Sigmoid colon (tissue), 7 donors: ENCODE measurements at places on chromosomes 6 and 20. TPM values are rescaled to one million over a fixed set of nuclear protein-coding genes. Genes with fewer than 3 reads are reported as not detected.

DNA sequence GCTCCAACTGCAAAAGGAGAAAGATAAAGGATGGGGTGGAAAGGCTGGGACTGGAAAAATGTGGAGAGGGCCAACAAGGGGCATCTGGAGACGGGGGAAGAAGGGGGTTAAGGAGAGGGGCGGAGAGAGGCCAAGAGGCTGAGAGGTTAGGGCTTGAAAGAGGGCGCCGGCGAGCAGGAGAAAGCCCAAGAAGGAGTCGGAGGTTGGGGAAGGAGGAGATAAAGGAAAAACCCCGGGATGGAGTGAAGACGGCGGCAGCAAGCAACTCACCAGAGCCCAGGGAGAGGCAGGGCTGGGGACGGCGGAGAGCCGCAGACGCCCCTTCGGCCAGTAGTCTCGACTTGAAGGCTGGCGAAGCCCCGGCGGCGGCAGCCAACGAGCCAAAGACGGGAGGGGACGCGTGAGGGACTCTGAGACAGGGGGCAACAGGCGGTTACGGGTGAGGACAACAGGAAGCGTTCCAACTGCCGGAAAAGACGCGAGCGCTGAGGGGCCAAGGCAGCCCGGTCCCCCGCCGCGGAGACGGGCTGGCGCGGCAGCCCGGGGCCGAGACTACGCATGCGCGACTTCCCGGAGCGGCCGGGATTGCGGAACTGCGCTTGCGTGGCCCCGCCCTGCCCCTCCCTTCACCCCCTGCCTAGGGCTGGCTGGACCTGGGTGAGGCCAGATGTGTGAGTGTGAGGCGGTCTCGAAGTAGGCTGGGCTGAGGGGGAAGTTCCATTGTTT is at the start of gene STK38:
Gene STK38 (minus strand): TSS at position 560 of the 726 bp plus-strand sequence. CDS start 7,277 bp downstream, outside the sequence.
- DNase-seq: peak; percentile 96
- H3K27me3 ChIP-seq: no peaks in the 10 kb centered on the region
- peak within 1 kb of the TSS; percentile 100 for H3K27ac ChIP-seq
- H3K36me3 ChIP-seq: no peaks in the 10 kb centered on the region
- peaks cover 49% of the 10 kb centered on the region for H3K4me1 ChIP-seq

- H3K36me3 ChIP-seq: no peaks in the 10 kb centered on the region
- no peak for DNase-seq
- H3K4me3 ChIP-seq: peak overlapping the region; percentile 15
- no peaks in the 10 kb centered on the region for H3K27me3 ChIP-seq
Measured at GRCh38 chr6:26607434-26608230, 10.9 kb downstream of the ABT1 start.

- no peaks in the 10 kb centered on the region for H3K36me3 ChIP-seq
- no peak for DNase-seq
- no peaks in the 10 kb centered on the region for H3K27me3 ChIP-seq
- no peak overlapping the region for H3K27ac ChIP-seq
Measured at GRCh38 chr6:42571611-42572342, 7.9 kb downstream of the UBR2 start.

DNA sequence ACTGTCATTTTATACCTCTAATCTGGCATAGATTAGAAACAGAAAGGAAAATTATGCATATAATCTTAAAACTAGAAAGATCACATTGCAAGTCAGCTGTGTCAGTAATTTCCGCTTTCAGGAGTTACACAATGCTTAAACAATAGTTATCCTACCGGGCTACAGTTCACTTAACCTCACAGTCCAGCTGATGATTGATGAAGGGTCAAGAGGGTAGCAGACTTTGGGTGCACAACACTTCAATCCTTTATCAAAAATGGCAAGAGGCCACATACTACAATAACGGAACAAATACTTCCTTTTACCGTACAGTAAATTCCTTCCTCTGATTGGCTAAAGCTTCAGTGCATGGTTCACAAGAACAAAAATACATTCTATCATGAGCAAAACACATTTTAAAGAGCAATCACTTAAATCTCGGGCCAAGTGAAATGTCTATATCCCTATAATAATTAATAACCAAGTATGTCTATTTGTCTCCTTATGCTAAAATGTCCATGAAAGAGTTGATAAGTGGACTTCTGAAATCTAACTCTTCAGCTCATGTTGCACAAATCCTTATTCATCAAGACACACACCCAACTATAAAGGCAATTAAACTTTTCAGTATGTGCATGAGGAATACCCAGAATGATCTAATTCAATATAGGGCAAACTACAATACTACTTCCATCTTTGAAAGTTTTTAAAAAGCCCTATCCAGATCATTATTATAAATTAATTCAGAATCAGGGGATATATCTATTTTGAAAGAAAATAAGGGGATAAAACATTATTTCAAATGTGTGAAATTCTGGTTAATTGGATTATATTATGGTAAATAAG is 76.8 kb downstream of the HIVEP2 start:
- H3K36me3 ChIP-seq: no peaks in the 10 kb centered on the region
- no peak overlapping the region for H3K4me3 ChIP-seq
- no peak for DNase-seq
- peaks cover 22% of the 10 kb centered on the region for H3K4me1 ChIP-seq
- H3K27me3 ChIP-seq: no peaks in the 10 kb centered on the region
- no peak overlapping the region for H3K27ac ChIP-seq

GRCh38 chr6:10552270-10552810 is 31.2 kb downstream of the GCNT2 start:
- no peaks in the 10 kb centered on the region for H3K36me3 ChIP-seq
- no peak for DNase-seq
- H3K4me1 ChIP-seq: peaks cover 33% of the 10 kb centered on the region
- no peaks in the 10 kb centered on the region for H3K27me3 ChIP-seq
- H3K27ac ChIP-seq: peak overlapping the region; percentile 87

RAET1E gene
- 0.15 TPM for polyA plus RNA-seq

NTSR1 gene
- polyA plus RNA-seq: 0.60 TPM

GPSM3 gene
- polyA plus RNA-seq: 15.6 TPM

MYB gene
- 12.0 TPM for polyA plus RNA-seq
